ENCODE measurements at places on chromosomes 2 and 18. TPM values are rescaled to one million over a fixed set of nuclear protein-coding genes. Genes with fewer than 3 reads are reported as not detected.
A peak's percentile ranks its signal among the peaks of the same experiment; 100 is the strongest.

- no peak for DNase-seq
Measured at GRCh38 chr2:36338827-36339145, 16.8 kb upstream of the CRIM1 start.

GRCh38 chr2:218887079-218887478 is 6.4 kb downstream of the WNT10A start:
- no peak for DNase-seq

DNA sequence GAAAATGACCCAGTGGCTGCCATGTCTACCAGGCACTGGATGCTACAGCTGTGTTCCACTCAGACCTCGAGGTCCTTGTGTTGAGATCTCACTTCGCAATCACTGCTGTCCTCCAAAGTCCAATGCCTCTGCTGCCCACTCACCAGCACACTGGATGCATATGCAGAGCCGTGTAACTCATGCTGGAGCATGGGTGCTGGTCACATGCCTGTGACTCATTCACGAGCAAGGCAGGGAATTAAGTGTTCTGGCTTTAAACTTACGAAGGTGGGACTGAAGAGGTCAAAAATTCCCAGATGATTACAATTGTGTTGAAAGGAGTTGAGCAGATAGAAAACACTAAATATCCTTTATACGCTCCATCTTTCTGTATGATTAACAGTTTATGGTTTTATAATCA is 417.5 kb downstream of the NUP35 start:
- DNase-seq, result no peak

DNA sequence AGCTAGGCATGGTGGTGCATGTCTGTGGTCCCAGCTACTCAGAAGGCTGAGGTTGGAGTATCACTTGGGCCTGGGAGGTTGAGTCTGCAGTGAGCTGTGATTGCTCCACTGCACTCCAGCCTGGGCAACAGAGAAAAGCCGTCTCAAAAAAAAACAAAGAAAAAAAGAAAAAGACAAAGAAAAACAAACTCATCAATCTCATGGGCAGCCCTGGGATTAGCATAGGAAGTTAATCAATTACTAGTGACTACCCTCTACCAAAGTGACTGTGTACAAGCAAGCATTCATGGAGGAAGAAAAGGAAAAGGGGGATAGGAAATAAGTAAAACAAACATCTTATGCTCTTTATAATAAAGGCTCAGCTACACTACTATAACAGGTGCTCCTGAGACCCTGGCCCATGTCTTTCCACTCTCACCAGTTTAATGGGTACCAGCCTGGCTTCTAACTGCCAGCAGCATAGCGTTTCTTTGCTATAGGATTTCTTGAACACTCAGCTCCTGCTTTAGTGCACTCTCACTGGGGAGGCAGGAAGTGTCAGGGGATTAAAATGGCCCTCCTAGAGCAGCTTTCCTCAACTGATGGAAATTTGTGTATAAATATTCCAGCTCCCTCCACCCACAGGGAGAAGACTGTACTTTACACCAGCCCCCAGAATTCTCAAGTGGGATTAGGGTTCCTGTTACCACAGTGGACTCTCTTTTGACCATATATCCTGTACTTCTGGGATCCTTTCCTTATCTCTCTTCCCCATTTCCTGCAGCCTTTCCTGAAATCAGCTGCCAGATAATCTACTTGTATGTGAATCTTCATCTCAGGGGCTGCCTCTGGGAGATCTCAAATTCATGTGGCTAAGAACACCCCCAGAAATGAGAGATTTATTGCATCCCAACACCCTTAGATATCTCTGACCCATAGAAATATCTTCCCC is 91.3 kb upstream of the GLS start:
- DNase-seq, result no peak

The RPL37A gene
- 1,676 TPM for total RNA-seq

The SKA1 gene
- 0.55 TPM for total RNA-seq

DNA sequence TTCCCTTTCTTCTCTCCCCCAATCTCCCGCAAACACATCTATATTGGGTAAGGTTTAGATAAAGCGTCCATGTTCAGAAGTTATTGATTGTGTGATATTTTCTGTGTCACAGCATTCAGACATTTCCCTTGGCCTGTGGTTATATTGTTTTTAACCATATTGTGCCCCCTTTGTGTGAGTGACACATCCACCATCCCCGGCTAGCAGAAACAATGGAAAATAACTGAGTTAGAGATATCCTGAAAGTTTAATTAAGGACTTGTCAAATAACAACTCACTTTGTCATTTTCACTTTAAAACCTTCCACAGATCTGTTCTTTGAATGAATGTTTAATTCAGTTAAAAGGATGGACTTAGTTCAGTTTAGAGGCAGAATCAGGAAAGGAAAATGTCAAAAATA is 151.0 kb downstream of the KCNJ3 start:
- no peak for DNase-seq

GRCh38 chr18:25234322-25234639 is 117.7 kb downstream of the ZNF521 start:
- DNase-seq, result no peak

DNA sequence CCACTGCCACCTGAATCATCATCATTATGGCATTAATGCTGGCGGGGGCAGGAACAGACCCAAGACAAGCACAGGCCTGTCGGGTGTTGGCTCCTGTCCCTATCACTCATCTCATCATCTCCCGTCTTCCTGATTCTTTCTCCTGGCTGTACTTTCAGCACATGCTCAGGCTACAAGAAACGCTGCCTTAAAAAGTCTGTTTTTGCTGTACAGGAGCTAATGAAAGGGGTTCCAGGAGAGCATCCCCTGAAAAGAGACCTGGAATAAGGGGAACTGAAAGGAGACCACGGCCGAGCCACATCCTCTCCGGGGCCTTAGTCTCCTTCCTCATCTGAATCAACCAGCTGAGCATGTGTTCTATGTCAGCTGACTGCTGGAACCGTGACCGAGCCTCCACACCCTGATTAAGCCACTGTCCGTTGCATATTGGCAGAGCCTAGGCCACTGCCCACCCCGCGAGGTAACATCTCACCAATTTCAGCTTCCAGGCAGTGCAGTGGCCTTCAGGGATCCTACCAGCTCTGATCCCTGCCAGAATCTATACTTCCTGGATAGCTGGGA is 62.6 kb downstream of the DNMT3A start:
- DNase-seq, result peak; percentile 82

The ACVR1C gene
- 0.58 TPM for total RNA-seq

- DNase-seq, result no peak
Measured at GRCh38 chr2:190759749-190760213, 110.9 kb downstream of the NAB1 start.

DNA sequence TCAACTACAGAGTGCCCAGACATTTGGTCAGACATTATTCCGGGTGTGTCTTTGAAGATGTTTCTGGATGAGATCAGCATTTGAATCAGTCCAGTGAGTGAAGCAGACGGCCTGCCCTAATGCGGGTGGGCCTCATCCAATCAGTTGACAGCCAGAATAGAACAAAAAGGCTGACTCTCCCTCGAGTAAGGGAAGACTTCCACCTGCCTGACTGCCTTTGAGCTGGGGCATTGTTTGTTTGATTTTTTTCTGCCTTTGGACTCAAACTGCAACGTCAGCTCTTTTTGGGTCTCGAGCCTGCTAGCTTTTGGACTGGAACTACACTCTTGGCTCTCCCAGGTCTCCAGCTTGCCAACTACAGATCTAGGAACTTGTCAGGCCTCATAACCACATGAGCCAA is 111.7 kb upstream of the AGAP1 start:
- no peak for DNase-seq

The RIT2 gene
- total RNA-seq, result not detected

- DNase-seq, result no peak
Measured at GRCh38 chr2:169739351-169739750, 5.7 kb downstream of the KLHL23 start.

Measured in mucosa of gallbladder (tissue), 1 donor.